HEK293T (cell line): ENCODE measurements at places on chromosomes 3 and 15.

DNA sequence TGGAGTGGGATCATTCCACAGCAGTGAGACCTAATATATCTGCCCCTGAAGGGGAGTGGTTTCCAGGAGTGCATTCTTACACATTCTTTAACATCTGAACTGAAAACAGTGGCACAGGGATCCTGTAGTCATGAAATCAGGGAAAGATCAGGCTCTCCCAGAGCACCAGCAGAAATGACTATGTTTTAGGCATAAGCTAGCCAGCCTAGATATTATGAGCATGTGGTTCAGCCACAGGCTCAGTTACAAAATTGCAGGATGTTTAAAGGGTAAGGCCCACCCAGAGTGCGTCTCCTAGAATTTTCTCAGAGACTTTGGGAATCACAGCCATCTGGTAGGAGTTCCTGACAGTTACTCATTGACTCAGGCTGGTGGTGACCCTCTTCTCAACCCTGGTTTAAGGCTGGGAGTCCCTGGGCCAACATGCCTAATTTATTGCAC lies 20.9 kb downstream of the FSTL1 start:
- DNase-seq: no peak

- peak; percentile 56 for DNase-seq
Measured at GRCh38 chr15:66252685-66253417, 699 bp downstream of the MEGF11 start.

- DNase-seq: no peak
Measured at GRCh38 chr3:12972781-12973702, 100.2 kb downstream of the IQSEC1 start.

DNA sequence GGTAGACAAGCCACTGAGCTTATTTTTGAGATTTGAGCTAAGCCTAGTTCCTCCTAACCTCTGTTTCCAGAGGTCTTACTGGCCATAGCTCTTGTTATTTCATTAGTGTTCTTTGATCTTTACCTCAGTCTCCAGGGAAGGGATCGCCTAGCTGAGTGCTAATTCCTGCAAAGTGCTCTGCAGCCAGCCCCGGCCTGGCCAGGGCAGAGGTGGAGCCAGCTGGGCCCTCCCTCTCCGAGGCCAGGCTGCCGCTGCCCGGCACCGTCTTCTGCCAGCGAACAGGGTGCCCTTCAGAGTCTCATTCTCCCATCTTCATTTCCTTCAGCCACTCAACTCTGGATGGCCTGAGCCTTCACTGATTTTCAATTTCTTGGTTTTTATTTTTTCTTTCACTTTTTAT lies 19.7 kb downstream of the FAN1 start:
- no peak for DNase-seq

GRCh38 chr3:57998366-57999283 lies 9.6 kb upstream of the FLNB start:
- peak; percentile 39 for DNase-seq

GRCh38 chr3:32449691-32450090 lies 53.0 kb downstream of the CMTM6 start:
- DNase-seq: no peak

DNA sequence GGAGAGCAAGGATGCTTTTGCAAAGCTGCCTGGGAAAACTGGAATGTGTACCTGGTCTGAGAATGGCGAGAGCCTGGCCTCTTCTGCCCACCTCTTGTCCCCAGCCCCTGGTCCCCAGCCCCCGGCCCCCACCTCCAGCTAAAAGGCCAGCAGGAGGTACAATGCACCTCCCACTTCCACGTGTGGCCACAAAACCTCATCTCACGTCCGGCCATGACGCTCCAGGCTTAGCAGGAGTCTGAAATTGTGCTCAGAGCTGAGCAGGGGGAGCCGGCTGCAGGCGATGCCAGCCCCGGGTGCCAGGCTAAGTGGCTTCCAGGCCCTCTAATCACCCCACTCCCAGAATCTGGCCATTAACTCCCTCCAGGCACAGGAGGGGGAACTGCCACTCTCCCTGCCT lies 83.1 kb upstream of the PRR20G start:
- no peak for DNase-seq

DNA sequence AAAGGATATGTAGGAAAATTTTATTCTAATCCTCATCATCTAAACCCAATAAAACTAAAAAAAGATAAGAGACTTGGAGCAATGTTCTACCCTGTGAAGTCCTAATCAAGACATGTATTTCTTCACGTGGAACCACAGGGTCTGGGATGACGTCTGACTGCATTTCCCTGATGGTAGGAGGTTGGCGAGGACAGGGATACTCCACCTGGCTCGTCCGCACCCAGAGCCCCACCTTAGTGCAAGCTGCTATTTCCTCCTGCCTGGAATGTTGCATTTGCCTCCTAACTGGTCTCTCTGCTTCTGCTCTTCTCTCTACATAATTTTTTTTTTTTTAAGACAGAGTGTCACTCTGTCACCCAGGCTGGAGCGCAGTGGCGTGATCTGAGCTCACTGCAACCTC lies 57.7 kb upstream of the RASGRP1 start:
- no peak for DNase-seq

GRCh38 chr15:39778021-39778420 lies 4.6 kb downstream of the FSIP1 start:
- peak; percentile 26 for DNase-seq

DNA sequence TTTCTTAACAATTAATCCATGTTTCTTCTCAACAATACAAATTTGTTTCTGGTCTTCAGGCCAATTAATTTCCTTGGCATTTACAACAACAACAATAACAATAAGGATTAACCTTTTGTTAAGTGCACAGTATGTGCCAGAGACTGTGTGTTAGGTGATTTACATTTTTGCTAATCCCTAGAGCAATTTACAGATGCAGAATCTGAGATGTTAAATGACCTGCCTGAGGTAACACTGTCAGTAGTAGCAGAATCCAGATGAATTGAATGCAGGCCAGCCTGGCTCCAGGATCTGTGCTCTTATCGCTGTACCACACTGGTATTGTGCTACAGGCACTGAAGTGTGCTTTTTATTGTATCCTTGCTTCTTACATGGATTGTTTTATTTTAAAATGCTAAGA lies 122.2 kb downstream of the MEIS2 start:
- DNase-seq: no peak

GRCh38 chr15:67680641-67681040 lies 138.1 kb downstream of the MAP2K5 start:
- DNase-seq: peak; percentile 20

GRCh38 chr3:183937601-183938286 lies 53.1 kb upstream of the PARL start:
- DNase-seq: no peak

- no peak for DNase-seq
Measured at GRCh38 chr15:69725957-69726356, 273.3 kb downstream of the RPLP1 start.

DNA sequence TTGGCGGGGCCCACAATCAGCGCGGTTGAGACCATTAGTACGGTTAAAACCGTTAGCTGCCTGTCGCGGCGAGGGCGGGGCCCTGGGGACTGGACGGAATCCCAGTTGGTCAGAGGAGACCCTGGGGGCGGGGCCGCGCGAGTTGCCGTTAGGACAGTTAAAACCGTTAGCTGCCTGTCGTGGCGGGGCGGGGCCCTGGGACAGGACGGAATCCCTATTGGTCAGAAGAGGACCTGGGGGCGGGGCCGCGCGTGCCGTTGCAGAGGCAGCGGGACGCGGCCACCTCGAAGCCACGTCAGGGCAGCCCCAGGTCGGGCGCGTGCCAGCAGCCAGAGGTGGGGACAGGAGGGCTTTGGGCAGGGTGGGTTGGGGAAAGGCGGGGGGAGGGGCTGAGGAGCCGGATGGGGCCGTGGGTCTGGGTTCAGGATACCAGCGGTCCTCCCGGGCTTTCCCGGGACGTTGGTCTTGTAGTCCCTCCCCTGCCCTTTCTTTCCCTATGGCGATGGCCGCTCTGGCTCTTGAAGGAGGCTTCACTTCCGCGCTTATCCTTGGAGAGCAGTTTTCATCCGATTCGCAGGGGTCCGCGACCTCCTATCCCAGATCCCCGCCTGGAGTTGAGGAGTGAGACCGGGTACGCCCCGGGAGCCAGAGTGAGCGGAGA lies 28.0 kb downstream of the KLHDC8B start:
- no peak for DNase-seq

DNA sequence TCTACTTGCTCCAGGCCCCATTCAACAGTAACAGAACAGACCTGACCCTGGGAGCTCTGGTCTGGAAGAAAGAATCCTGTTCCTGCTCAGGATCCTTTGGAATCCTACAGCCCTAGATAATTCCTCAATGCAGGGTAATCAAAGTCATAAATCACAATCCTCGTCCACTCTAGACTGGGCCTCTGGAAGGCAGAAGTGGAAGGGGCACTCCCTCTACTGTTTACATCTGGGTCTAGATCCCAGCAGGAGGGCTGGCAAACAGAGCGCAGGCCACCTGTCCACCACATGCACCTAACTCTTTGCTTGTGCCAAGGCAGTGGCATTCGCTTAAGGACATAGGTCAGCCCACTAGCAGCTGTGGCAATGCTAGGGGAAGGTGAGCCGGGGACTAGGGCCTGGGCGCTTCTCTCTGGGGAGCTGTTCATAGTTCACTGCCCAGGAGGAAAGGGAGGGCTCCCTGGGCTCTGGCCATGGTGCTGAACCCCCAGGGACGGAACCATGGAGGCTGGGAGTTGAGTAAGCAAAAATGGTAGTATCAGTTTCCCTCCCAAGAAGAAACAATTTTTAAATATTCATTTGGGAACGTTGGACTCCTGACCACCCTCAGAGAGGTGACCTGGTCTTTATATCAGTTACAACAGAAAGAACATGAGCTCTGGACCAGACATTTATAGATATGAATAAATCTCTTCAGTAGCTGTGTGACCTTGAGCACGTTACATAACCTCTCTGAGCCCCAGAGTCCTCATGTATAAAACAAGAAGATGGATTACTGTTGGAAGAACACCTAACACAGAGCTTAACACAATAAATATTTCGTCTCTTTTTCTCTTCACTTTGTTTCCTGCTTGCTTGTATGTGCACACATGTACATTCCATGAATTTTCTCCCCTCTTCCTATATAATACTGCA lies 90.2 kb downstream of the NTRK3 start:
- DNase-seq: peak; percentile 46

GRCh38 chr3:83224101-83224868 lies 1462.8 kb upstream of the GBE1 start:
- DNase-seq: no peak

DNA sequence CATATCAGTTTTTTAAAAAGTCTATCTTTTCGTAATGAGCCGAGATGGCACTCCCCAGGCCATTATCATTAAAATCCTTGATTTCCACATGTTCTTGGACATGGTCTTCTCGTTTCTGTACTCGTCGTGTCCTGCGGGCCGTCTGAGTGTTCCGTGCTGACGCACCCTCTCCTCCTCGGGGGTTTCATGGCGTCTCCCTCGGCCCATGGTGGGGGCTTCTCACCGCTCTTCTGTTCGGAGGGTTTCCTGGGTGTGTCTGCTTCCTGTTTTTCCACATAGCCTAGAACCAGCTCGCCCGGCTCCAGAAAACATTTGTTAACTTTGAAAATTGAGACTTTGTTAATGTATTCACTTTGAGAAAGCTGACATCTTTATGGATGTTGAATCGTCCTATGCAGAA lies 92.7 kb downstream of the VGLL4 start:
- no peak for DNase-seq

- no peak for DNase-seq
Measured at GRCh38 chr3:182889948-182890629, 90.2 kb downstream of the DCUN1D1 start.

DNA sequence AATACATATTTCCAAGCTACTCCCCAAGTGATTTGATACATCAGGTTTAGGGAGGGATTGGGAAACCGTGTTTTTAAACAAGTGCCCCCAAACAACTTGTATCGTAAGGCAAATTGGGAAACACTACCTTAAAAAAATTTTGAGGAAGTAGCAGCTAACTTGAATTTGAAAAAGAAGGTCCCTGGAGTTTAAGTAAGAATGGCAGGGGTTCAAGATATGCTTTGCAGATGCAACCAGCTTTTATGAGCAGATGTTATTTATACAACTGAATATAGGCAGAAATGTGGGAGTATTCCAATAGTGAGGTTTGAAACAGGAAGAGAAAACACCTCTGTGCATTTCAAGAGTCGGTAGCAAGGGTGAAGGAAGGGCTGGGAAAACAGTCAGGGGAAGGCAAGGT lies 139.6 kb downstream of the IL20RB start:
- no peak for DNase-seq

- no peak for DNase-seq
Measured at GRCh38 chr3:114942773-114943172, 204.3 kb downstream of the ZBTB20 start.

DNA sequence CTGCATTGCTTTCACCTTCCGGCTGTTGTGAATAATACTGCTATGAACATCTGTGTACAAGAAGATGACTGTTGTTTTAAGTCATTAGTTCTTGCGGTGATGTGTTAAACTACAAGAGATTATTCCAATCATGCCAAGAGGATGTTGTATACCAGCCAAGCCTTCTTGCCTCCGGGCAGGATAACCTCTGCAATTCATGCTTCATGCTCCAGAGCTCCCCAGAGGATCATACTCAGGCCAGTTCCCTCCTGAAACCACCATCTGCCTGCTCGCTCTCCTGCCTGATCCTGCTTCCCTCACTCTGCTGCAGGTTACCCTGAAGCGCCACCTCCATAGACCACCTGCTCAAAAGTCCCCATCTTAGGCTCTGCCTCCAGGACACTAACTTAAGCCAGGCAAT lies 187.1 kb upstream of the PROK2 start:
- DNase-seq: no peak

DNA sequence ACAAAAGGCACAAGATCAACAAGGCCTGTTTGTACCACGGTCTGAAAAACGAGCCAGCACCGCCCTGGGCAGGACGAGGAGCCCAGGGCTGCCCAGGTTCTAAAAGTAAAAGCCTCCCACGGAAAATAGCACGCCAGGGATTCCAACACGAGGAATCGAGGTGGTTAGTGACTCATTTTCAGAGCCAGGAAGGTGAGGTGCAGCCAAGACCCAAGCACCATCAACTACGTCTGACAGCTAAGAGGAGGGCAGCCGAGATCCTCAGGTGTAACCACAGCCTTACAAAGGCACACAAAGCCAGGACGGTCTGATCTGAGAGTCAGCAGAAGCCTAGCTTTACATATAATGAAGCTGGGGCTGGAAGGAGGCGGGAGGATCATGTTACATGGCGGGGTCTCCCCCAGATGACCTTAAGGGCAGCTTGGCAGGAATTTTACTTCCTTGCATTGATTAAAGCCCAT lies 52.5 kb downstream of the ATP10A start:
- no peak for DNase-seq

GRCh38 chr3:196471551-196471950 lies 32.0 kb downstream of the RNF168 start:
- no peak for DNase-seq

- no peak for DNase-seq
Measured at GRCh38 chr3:128745742-128746141, 19.8 kb downstream of the RAB7A start.

DNA sequence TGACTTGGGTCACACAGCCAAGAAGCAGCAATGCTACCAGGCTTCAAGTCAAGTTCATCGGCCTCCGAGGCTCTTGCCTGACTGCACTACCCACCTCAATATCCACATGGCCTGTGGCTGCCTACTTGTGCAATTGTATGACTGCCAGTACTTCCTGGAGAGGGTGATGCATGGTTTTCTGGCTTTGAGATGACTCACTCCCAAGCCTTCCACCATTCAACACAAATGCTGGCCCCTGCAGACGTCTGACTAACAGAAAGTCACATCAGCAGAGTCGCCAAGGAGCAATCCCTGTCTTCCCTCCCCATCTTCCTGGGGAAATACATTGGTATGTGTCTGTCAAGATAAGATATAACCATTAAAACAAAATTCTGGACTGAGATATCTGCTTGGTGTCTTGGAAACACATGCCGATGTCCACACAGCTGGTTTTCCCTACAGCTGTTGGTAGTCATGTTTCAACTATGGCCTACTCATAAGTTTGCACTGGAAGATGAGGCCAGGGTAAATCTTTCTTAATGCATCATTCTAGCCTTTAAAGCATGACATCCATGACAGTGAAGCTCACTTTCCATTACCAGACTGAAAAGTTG lies 79.6 kb upstream of the SPATA12 start:
- no peak for DNase-seq
